Fibroblast of lung (primary cell): ENCODE measurements at places on chromosomes 7 and 10.

GRCh38 chr7:105578496-105578895 lies 2.8 kb downstream of the EFCAB10 start:
- DNase-seq, result no peak

DNA sequence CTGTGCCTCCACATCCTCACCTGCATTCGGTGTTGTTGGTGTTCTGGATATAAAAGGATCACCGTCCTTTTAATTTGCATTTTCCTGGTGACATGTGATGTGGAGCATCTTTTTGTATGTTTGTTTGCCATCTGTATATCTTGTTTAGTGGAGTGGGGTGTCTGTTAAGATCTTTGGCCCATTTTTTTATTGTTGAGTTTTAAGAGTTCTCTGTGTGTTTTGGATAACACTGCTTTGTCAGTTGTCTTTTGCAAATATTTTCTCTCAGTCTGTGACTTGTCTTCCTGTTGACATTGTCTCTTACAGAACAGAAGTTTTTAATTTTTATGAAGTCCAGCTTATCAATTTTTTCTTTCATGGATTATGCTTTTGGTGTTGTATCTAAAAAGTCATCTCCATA lies 38.5 kb downstream of the DYNC2I1 start:
- no peak for DNase-seq

DNA sequence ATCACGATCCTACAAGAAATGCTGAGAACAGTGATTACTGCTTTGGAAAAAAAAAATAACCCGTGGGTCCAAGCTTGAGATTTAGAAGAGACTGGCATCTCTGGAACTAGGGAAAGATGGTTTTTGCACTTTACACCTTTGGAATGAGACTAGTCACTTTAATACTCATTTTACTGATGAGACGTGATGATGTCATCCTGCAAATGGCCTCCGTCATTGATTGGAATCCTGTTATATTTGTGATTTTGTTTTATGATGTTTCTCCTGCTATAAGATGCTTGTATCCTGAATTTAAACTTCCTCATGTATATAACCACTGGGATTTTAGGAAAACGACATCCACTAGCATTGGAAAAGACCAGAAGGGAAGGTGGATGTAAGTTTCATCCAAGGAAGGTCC lies 361.3 kb upstream of the AOAH start:
- no peak for DNase-seq

GRCh38 chr10:61024856-61025201 lies 80.8 kb upstream of the RHOBTB1 start:
- peak; percentile 18 for DNase-seq

DNA sequence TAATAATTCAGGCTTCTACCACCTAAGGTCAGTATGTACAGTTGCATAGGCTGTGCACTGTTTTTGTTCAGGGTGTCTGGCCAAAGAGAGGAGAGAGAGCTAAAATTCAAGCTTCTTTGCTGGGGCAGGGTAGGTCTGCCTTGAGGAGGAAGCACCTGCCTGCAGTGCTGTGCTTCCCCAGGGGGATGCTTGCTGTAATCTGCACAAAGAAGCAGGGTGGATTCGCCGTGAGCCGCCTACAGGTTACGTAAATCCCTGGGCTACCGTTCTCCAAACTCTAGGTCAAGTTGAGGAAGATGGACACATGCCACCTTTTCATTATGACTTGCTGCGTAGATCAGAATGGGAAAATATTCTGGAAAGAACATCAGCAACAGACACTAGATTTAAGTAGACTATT lies 543.3 kb downstream of the TNS3 start:
- no peak for DNase-seq

GRCh38 chr10:17199351-17199804 lies 2.1 kb downstream of the TRDMT1 start:
- DNase-seq, result peak; percentile 67

DNA sequence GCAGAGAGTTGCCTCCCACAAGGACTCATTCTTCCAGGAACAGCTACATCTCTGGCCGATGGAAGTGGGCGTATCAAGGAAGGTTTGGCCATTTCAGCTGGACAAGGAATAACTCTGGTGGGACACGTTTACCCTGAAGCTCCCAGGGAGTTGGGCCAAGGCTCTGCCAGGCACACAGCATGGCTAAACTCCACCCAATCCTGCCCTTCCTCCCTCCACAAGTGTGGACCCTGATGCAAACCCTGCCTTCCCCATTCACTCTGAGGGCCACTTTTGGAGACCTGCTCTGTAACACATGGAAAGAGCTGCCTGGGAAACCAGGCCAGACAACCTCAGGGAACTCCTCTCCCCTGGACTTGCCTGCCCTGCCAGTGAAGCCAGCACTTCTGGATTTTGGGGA lies 407.8 kb upstream of the FOXK1 start:
- DNase-seq, result no peak

DNA sequence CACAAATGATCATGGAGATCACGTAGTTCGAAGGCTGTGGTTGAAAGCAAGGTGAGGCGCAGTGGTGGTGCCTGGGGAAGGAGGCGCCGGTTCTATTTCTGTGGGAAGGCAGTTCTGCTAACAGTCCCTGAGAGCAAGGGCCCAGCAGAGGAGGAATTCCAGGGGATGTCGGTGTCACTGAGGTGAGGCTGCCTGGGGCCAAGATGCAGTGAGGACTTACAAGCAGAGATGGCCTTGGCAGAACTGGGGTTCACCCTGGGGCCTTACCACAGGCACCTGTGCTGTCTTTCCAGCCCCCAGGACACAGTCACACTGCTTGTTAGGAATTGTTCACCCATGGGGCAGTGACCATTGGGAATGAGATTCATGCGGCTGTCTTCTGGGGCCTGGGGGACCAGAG lies 26.7 kb downstream of the GBX1 start:
- no peak for DNase-seq

DNA sequence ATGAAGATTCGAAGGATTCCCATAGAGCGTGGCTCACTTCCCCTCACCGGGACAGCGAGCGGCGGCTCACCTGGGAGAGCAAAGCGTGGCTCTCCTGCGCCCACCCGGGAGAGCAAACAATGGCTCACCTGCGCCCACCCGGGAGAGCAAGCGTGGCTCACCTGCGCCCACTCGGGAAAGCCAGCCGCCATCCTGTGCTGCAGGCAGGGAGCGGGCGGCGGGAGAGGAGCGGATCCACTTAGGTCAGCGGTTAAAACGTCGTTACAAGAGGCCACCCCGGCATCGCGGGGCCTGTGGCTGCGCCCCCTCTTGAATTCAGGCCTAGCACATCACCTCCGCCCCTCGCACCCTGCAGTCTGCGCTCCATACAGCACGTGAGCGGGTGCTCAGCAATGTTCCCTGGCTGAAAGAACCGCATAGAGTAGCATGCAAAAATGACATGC lies 461 bp upstream of the FIGNL1 start:
- DNase-seq, result no peak

- peak; percentile 41 for DNase-seq
Measured at GRCh38 chr10:84540617-84541288, 212.4 kb downstream of the CCSER2 start.
